ENCODE measurements at places on chromosomes 16 and 17. TPM values are rescaled to one million over a fixed set of nuclear protein-coding genes. Genes with fewer than 3 reads are reported as not detected.

The OTOA gene
- total RNA-seq: not detected

The IKZF3 gene
- total RNA-seq: 18.3 TPM

The CHST5 gene
- not detected for total RNA-seq

The MSI2 gene
- total RNA-seq: 181 TPM

The TRIM72 gene
- total RNA-seq: 0.11 TPM

The LITAFD gene
- not detected for total RNA-seq

The CAMKK1 gene
- total RNA-seq: 6.6 TPM

The CAPNS2 gene
- total RNA-seq: not detected

The SOCS1 gene
- total RNA-seq: 217 TPM

The CES5A gene
- not detected for total RNA-seq
